ENCODE measurements at places on chromosomes 13 and 19. TPM values are rescaled to one million over a fixed set of nuclear protein-coding genes. Genes with fewer than 3 reads are reported as not detected.

KIR2DL1 gene
- total RNA-seq = not detected

ADM5 gene
- total RNA-seq = 1.2 TPM

DACH1 gene
- total RNA-seq = not detected

TPM4 gene
- 934 TPM for total RNA-seq

SOX1 gene
- not detected for total RNA-seq

ATXN8OS gene
- not detected for total RNA-seq

LAIR2 gene
- not detected for total RNA-seq

ONECUT3 gene
- total RNA-seq = not detected

UBE2L5 gene
- not detected for total RNA-seq

ZNF471 gene
- 1.8 TPM for total RNA-seq

SHANK1 gene
- total RNA-seq = 1.2 TPM

SIGLEC8 gene
- total RNA-seq = not detected

ATP4B gene
- not detected for total RNA-seq

PRRG2 gene
- total RNA-seq = 0.37 TPM

GPR12 gene
- total RNA-seq = not detected

F10 gene
- 0.98 TPM for total RNA-seq

ZNF878 gene
- not detected for total RNA-seq

DGKH gene
- total RNA-seq = 12.3 TPM

PLPPR2 gene
- total RNA-seq = 9.6 TPM

TYROBP gene
- not detected for total RNA-seq

SLC7A9 gene
- total RNA-seq = 0.20 TPM

C19orf33 gene
- total RNA-seq = not detected

MAG gene
- total RNA-seq = not detected

TPP2 gene
- total RNA-seq = 49.6 TPM

NPAS1 gene
- 0.39 TPM for total RNA-seq

CEBPA gene
- total RNA-seq = 0.37 TPM

CD70 gene
- 1.5 TPM for total RNA-seq

EXOC3L2 gene
- total RNA-seq = not detected

NAPSA gene
- total RNA-seq = 0.20 TPM

KBTBD6 gene
- 11.0 TPM for total RNA-seq

ZNF573 gene
- total RNA-seq = 6.6 TPM

TMEM150B gene
- not detected for total RNA-seq

GTF2F1 gene
- 42.3 TPM for total RNA-seq

CYSLTR2 gene
- total RNA-seq = not detected

CPT1C gene
- 22.0 TPM for total RNA-seq

ATP7B gene
- total RNA-seq = 2.2 TPM

IGFL2 gene
- total RNA-seq = not detected

PDX1 gene
- not detected for total RNA-seq

PLIN5 gene
- not detected for total RNA-seq

PRR22 gene
- total RNA-seq = 0.78 TPM

CEACAM8 gene
- total RNA-seq = not detected

ZNF586 gene
- total RNA-seq = 9.6 TPM

ZNF221 gene
- total RNA-seq = 6.1 TPM

MBD3L3 gene
- not detected for total RNA-seq

CFAP97D2 gene
- total RNA-seq = not detected

ZNF560 gene
- total RNA-seq = 0.20 TPM

SIGLEC11 gene
- not detected for total RNA-seq
